ENCODE measurements at places on chromosomes 13 and 19.
A peak's percentile ranks its signal among the peaks of the same experiment; 100 is the strongest.

GRCh38 chr13:81760316-81760715, 1419.4 kb upstream of the SPRY2 start:
- DNase-seq = no peak

DNA sequence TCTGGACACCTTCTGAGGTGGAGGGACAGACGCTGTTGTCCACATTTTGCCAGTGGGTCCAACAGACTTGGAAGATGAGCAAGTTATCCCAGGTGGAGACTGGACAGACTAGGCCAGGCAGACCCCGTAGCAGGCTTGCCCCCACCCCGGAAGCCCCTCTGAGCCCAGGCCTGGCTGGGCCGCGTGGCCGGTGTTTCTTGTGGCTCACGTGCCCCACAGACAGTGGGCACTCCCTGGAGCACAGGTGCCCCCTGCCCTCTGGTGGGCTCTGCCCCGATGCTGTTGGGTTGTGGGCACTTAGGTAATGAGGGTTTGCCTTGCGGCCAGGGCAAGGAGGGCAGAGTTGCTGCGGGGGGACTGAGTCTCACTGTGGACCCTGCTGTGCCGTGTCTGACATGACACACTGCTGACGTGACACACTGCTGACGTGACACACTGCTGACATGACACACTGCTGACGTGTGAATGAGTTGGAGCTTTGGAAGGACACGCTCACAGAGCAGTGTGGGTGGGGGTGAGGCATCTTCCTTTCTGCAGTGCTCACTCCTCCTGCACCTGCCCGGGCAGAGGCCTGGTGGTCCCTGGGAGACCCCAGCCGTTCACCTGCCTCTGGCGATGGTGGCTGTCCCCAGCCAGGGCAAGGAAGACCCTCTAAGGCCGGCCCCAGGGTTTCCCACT, 25.1 kb downstream of the DOT1L start:
- DNase-seq = no peak

DNA sequence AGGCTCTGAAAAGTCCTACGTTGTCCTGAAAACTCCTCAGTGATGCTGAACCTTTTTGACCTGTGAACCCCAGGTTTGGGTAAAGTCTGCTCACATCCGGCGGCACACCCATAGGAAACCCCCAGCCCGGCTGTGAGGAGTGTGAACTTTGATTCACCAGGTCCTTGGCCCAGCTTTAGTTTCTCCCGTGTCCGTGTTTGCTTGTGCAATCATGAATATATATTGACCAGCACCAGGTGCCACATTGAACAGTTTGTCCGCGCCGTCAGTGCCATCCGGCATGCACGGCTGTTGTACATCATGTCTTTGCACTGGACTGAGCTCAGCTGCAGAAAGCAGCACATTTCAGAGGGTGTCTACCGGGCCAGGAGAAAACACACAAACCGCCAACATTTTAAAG, 45.3 kb downstream of the NFIC start:
- no peak for DNase-seq

- DNase-seq = peak; percentile 97
Observed at GRCh38 chr19:51552996-51553725, 17.9 kb upstream of the ZNF175 start.

DNA sequence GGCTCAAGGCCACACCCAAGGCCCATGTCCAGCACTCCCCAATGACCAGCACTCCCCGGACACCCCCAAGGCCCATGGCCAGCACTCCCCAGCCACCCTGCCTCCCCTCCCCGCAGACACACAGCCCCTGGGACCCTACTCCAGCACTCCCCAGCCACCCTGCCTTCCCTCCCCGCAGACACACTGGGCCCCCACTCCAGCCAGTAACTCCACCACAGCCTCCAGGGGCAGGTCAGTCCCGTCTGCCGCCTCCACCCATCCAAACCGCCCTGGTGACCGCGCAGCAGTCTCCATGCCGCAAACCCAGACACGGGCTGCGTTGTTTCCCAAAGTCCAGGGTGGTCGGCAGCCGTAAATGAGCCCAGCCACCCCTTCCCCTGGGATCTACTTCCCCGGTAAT, 70.7 kb downstream of the SPACA7 start:
- DNase-seq = no peak

- no peak for DNase-seq
Observed at GRCh38 chr19:23799321-23799720, 40.6 kb upstream of the ZNF681 start.

DNA sequence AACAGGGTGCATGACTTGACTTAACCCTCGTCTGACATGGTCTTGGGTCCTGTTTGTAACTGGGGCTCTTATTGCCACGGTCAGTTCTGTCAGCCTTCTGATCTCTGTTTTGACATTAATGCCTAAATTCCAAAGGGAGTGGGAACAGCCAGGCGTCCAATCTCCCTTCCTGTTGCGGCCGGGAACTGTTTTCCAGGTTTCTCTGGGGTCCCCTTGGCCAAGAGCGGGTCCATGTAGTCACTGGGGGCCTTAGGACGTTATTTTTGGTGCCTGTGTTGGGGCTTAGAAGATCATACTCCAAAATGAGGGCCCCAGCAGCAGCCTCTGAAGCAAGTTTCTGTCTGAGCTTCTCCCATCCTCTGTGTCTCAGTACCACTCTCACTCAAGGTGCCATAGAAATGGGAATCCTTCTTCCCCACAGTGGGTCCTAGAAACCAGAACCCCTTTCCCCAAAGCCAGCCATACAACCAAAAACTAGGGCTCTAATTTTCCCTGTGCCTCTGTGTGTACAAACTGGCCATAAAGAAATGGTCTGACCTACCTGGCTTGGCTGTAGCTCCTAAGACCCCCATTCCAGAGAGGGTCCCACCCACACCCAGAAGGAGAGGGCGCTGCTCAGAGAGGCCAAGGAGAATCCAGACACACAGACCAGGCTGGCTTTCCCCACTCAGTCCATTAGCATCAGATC, 50.4 kb downstream of the C13orf46 start:
- peak; percentile 2 for DNase-seq

DNA sequence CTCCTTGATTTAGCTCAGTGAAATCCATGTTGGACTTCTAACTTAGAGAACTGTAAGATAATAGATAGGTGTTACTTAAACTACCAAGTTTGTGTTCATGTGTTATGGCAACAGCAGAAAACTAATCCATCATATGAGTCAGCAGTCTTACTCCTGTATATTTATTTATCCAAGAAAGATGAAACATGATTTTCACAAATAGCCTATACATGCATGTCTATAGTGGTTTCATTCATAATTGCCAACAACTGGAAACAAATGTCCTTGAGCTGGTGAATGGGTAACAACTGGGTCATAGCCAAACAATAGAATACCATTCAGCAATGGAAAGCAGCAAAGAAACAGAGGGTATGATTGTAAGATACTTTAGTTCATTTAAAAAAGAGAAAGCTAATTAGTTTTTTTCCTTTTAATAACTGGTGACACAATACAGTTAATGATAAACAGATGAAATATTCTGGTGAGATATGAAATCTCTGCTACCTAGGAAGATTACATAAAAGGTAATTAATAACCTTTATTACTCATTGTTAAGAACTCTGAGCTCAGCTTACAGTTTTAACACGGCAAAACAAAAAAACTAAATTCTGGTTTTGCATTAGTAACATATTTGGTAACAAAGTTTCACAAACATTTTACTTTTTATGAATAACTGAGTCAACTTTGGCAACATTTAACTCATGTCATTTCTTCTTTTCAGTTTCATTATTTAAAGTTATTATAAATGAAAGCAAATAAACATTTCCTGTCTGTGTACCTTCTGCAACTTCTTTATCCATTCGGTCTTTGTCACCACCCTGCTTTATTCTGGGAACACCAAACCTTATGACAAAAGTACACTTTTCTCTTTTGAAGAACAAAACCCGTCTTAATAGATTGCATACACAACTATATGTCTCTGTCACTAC, 181.3 kb downstream of the LIG4 start:
- DNase-seq = no peak

DNA sequence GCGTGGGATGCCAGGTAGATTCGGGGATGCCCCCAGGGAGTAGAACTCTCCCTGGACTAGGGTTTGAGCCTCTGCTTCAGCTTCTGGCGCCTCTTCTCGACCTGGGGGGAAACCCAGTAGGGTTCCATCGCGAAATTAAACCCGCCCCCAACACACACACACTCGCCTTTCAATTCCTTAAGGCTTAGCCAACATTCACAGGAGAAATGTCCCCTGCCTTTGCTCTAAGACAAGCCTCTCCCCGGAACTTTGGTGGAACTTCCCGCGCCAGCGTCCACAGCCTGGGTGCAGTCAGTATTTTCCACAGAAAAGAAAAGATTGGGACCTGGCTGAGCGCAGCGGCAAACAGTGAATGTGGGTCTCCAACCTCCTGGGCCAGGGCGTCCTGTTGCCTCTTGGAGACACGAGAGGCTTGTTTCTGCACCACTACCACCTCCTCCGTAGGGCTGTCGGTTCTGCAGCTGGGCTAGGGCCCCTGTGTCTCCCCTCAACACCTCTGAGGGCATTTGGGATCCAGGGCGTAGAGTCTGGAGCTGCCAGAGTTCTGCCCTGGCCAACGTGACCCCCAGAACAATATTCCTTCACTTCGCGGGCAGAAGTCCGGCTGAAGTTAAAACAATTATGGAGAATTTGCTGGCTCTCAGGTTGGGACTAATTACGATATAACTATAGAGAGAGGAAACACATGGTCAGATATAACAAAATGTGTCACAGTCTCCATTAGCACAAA, 3.2 kb downstream of the PDX1 start:
- peak; percentile 13 for DNase-seq

- peak; percentile 71 for DNase-seq
Observed at GRCh38 chr13:112056284-112056727, 10.6 kb upstream of the SOX1 start.

GRCh38 chr13:88097541-88097940, 426.4 kb downstream of the SLITRK5 start:
- DNase-seq = no peak

GRCh38 chr13:50631041-50631440, 212.5 kb downstream of the DLEU7 start:
- no peak for DNase-seq

DNA sequence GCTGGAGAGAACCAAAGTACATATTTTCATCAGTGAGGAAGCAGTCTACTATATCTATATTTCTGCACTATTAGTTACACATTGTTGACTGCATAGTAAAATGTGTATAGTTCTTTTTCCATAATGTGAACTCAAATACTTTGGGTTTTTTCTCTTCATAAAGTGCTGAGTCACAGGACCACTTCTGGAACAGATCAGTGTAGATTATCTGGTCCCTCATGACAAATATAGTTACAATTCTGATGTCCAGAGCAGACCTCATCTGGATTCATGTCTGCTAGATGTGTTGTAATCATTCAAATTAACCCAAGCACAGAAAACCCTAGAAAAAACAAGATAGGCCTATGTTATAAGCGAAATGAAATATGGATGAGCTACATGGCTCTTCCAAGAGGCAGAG, 171.4 kb downstream of the SUCLA2 start:
- no peak for DNase-seq

GRCh38 chr19:8329996-8330395, 8.7 kb downstream of the RPS28 start:
- DNase-seq = no peak

DNA sequence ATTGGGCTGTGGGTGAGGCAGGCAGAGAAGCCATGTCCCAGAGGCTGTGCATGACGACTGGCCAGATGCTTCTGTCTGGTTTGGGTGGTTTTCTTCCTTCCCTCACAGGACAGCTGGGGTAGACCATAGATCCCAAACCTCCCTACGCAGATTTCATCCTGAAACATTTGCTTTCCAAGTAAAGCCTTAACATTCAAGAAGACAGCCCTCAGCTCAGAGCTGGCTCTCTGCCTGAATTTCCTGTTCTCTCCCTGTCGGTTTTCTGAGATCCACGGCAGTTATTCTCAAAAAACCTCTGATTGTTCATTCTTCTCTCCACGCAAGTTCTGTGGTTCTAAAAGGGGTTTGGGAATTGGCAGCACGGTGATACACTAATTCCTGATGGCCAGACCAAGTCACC, 25.3 kb downstream of the UQCRFS1 start:
- DNase-seq = no peak

DNA sequence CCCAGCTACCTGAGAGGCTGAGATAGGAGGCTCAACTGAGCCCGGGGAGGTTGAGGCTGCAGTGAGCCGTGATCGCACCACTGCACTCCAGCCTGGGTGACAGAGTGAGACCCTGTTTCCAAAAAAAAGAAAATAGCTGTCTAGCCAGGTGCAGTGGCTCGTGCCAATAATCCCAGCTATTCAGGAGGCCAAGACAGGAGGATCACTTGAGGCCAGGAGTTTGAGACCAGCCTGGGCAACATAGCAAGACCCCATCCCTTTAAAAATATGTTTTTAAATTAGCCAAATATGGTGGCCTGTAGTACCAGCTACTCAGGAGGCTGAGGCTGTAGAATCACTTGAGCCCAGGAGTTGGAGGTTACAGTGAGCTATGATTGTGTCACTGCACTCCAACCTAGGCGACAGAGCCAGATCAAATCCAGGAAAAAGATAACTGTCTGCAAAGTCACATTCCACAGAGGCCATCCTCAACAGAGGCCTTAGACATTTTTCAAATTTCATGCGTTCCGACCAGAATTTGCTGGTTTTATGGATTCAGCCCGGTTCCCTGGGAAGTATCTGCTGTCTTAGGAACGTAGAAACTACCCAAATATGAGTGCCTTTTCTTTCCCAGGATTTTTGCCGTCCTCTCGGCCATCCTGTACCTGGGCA, 58.7 kb upstream of the USE1 start:
- no peak for DNase-seq

- DNase-seq = no peak
Observed at GRCh38 chr13:91238036-91238435, 109.5 kb upstream of the MIR17HG start.

DNA sequence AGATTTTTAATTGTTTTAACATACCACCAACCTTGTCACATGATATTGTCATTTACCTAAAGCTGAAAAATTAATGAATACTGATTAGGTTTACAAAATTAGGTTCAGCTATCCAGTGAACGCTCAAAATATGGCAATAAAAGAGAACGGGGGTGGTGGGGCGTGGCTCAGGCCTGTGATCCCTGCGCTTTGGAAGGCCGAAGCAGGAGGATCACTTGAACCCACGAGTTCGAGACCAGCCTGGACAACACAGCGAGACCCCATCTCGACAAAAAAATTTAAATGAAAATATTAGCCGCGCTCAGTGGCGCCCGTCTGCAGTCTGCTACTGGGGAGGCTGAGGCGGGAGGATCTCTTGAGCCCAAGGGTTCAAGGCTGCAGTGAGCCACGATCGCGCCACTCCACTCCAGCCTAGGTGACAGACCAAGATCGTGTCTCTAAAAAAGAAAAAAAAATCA, 516 bp upstream of the FAM32A start:
- no peak for DNase-seq

DNA sequence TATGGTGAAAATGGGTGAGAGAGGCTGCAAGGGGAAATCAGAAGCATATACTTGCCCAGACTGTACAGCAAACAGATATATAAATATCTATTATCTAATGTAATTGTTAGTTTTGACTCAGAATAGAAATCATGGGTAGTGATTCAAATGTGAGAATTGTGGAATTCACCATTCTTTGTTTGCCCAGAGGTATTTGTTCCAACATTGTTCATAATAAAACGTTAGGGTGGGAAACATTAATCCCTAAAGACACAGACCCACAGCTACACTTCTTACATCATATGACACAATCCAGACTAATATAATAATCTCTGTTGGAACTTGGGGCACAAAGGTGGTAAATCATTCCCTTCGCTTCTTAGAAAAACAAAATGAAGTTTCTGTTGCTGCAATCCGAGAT, 646.5 kb upstream of the SLITRK6 start:
- DNase-seq = no peak

Data from WTC11 (cell line).